ENCODE measurements at places on chromosomes 13 and 19.
A peak's percentile ranks its signal among the peaks of the same experiment; 100 is the strongest.

DNA sequence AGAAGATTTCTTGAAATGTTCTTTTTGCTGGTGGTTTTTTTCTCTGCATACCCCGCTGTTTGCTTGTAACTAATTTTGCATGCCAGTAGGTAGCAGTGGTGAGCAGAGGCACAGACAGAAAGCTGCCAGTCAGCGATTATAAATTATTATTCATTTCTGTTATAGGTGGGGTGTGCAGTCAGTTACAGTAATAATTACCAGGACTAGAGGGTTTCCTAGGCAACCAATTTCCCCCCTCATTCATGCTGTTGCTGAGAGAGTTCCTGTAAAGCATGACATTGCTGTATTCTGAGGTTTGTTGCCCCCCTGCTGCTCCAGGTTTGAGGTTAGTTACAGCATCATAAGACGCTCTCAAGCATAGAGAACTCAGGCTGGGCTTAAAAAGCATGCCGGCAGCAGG, 104.5 kb downstream of the URI1 start:
- no peak for DNase-seq

DNA sequence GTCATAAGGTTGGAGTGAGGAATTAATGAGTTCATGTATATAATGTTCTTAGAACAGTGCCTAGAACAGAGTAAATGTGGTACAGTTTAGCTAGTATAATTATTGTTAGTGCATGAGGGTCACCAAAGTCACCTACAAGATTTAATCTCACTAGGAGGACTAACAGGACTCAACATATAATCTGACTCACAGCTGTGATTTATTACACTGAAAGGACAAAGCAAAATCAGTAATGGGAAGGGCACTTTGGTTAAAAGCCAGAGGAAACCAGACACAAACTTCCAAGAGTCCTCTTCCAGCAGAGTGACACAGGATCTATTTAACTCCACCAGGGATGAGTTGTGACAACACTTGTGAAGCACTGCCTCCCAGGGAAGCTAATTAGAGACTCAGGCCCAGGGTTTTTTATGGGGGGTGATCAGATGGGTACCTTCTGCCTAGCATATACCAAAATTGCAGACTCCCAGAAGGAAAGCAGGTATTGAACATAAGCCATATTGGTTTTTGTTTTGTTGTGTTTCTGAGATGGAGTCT, 341.2 kb upstream of the DACH1 start:
- no peak for DNase-seq

- DNase-seq: no peak
Measured at GRCh38 chr13:82739881-82740280, 1142.4 kb downstream of the SLITRK1 start.

DNA sequence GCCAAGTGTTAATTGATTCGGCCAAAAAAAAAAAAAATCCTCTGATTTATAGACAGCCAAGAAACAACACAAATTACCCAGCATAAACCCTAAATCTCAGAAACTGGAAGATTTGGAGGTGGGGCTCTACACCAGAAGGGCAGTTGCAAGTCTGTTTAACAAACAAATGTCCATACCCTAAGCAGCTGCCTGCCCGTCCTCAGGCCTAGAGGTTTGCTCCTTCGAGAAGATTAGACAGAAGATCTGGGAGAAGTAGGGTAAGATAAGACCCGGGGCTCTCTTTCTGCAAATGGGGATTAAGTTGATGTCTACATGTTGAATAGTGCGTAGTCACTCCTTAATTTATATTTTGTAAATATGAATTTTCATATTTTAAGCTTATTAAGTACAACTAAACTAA, 3.4 kb upstream of the N4BP2L1 start:
- DNase-seq: no peak

DNA sequence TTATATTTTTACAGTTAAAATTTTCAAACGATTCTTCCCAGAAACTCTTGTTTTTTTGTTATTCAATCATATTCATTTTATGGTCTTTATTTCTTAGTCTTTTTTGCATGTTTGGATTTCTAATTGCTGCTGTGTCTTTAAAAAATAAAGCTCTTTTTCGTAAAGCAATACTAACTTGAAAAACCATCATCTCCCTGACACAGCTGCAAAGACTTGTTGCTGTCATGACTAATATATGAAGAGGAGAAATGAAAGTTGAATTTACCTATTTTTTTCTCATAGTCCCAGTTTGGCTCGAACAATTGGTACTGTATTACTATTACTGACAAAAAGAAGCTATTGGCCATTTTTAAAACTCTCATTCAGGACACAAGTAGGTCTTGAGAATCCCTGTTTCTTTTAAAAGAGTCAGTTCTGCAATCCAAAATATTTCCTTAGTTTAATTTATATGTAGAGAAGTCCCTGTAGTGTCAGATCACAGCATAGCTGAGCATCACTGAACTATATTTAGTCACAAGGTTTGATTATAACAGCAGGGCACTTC, 12.1 kb upstream of the SPART start:
- no peak for DNase-seq

GRCh38 chr13:24618011-24618955, 61.9 kb upstream of the ATP12A start:
- DNase-seq: peak; percentile 85

DNA sequence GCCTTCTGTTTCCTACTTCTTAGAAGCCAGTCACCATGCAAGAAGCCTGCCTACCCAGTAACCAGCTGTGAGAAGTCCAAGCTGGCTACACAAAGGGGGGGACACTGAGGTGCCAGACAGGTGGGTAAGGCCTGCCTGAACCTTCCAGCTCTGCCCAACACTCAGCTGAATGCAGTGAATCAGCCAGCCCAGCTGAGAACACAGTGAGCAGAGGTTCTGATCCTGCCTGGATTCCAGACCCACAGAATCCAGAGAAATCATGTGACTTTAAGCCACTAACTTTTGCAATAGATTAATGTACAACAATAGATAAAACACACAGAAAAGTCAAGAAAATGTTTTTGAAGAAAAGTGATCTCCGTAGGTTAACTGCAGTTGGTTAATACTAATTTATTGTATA, 151.7 kb downstream of the EFNB2 start:
- no peak for DNase-seq

DNA sequence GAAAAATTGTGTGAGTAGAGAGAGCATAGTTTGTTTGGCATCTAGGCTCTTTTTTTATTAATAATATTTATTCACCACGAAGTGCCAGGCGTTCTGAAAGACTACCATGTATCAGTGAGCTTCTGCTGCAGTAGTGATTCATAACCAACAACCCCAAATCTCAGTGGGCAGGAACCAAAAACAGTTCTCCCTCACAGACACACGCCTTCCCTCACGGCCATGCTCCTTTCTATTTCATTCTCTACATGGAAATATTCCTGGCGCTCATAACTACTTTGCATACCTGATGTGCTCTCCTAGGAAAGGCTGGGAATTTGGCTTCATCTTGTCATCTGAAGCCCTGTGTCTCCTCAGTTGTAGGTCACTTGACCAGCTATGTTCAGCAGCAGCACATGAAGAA, 26.6 kb upstream of the AMER2 start:
- DNase-seq: no peak

DNA sequence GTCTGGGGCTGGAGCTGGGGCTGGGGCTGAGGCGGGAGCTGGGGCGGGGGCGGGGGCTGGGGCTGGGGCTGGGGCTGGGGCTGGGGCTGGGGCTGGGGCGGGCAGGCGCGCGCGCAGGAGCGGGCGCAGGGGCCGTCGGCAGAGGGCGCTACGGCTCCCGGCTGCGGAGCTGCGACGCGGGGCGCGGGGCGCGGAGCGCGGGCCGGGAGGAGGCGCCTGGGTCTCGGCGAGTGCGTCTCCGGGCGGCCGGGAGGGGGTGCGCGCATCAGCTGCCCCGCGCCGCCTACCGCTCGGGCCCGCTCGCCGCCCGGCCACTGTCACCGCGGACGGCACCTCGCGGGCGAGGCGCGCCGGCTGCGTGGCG, 422 bp upstream of the MTUS2 start:
- peak; percentile 11 for DNase-seq

DNA sequence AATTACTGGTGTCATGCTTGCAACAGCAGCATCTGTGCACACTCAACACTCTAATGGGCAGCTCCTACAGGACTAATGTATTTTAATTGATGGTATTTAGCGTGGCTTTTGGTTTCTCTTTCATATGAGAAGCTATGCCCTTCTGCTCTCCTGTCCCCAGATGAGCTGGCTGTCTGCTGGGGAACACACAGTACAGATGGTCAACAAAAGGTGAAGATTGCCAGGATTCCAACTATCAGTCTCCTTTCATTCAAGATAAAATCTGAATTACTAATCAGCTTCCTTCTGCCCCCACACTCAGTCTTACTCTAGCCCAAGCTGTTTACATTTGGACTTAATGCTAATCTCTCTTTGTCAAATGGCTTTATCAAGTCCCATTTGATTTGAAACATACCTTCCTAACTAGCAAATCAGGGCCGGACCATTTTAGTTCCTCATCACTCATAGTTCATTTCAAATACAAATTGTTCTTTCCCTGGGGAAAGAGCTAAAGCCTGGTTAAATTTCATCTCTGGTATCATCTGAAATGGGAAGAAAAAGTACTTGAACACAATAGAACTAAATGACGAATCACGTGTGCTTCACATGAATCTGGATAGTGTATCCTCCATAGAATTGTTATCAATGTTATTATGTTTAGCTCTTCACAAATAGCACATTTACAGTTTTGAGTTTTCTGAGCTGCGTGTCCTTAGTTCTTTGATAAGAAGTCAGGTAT, 988.0 kb downstream of the PCDH17 start:
- DNase-seq: no peak

DNA sequence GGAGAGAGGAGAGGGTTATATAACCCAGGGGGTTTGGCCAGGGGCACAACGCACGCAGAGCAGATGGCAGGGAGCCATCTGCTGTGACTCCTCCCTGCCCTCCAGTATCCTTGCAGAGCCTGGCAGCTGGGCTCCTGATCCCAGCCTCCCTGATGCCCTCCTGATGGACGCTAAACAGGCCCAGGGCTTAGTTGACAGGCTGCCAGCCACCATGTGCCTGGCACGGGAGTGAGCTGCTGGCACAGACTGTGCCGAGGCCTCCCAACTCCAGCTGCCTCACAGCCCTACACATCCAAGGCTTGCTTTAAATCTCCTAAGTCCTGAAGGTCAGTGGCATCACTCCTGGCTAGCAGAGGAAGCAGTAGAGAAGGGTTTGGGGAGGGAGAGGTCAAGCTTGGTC, 16.7 kb downstream of the SYDE1 start:
- no peak for DNase-seq

DNA sequence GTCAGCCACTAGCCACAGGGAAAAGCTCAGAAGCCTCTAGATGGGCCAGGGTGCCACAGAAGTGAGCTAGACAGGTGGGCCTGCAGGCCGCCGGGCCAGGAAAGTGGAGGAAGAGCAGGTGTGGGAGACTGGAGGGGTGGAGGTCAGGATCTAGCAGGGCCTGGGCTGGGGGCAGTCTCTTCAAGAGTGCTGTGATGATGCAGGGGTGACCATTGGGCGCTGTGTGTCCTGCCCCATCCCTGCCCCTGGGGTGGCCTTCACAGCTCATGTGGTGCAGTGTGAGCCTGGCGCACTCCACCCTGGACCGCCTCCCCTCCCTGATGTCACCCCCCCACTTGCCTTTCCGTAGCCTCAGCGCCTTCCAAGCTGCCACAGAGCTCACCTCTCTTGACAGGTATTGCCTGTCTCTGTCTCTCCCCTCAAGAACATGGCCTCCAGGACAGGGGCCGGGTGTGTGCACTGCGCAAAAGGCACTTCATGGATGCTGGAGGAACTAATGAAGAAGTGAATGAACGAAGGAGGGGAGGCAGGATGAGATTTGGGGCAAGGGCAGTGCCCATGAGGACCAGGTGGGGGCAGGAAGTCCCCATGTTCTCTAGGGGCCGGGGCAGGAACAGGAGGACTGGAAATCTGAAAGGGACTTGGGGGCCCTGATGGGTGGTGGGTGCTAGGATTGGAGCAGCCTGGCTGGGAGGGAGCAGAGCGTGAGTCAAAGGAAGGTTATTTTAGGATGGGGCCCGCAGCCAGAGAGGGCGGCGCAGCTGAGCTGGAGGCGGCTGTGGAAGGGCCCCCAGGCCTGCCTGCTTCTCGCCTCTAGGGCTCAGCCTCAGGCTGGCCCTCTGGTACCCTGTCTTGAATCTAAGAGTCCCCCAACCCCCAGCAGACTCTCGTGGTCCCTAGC, 6.6 kb downstream of the SSBP4 start:
- no peak for DNase-seq

GRCh38 chr19:5118026-5118425, 149.1 kb downstream of the KDM4B start:
- DNase-seq: no peak

- DNase-seq: no peak
Measured at GRCh38 chr13:98460516-98460915, 116.4 kb downstream of the STK24 start.

GRCh38 chr13:76472916-76473315, 413.3 kb downstream of the KCTD12 start:
- DNase-seq: no peak

GRCh38 chr19:50735869-50736268, 12.7 kb downstream of the CLEC11A start:
- no peak for DNase-seq

- DNase-seq: no peak
Measured at GRCh38 chr13:112877539-112877938, 91.5 kb upstream of the MCF2L start.

GRCh38 chr19:50657222-50657669, 8.0 kb downstream of the C19orf81 start:
- no peak for DNase-seq

DNA sequence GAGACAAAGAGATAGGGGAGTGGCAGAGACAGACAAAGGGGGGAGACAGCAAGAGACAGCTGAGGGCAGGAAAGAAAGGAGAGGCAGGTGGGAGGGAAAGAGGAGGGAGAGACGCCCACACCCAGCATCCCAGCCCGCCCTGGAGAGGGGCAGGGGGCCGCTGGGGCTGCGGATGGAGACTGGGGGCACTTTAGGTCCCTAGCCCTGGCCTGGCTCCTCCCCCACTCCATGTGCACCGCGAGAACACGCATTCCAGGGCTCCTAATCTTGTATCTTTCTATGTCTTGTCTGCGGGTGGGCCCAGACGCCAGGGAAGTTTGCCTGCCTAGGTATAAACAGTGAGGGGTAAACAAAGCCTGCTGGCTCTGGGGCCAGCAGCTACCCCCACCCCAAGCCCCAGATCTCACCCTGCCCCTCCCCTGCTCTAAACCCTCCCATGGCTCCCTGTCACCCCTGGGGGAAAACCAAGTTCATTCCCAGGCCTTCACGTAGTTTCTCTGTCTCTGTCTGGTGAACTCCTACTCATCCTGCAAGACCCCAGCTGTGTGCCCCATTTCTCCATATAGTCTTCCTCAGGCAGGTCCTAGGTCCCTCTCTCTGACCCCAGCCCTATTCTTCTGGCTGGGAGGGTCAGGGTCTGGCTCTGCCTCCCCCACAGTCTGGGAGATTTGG, 5.7 kb downstream of the TLE5 start:
- DNase-seq: no peak

DNA sequence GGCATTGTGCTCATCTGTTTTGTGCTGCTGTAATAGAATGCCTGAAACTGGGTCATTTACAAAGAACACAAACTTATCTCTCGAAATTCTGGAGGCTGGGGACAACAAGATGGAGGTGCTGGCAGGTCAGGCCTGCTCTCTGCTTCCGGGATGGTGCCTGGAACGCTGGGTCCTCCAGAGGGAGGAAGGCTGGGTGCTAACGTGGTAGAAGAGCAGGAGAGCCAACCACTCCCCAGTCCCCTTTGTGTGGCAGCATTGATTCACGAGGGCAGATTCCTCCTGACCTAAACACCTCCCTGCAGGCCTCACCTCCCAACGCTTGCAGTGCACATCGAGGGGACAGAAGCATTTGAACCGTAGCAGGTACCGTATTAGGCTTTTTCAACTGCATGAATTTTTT, 34.1 kb upstream of the TFDP1 start:
- DNase-seq: no peak

All from CD4-positive, alpha-beta T cell treated with Interleukin-4 for 4 hours (primary cell).